ENCODE measurements at places on chromosomes 2 and 18.

- DNase-seq, result no peak
- H3K27me3 ChIP-seq, result no peaks in the 10 kb centered on the region
- H3K4me3 ChIP-seq, result no peak overlapping the region
These were observed 843.7 kb downstream of the LRRTM4 start for GRCh38 chr2:76678383-76679024.

DNA sequence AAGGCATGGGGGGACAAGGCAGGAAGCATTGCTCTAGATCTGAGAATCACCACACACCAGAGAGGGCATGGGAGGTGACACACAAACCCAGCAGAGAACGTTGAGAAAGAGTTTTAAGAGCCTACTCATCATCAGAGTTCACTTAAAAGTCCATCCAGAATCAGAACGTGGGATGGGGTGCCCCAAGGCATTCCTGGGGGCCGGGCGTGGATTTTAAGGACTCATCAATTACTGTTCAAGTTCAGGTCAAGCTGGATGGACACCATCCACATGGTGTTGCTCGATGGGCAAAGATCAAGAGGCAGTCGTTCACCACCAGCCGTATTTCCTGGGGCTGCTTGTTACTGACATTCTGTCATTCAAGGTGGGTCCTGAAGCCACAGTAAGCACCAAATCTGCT lies 34.9 kb downstream of the BCL11A start:
- H3K4me1 ChIP-seq, result peaks cover 7% of the 10 kb centered on the region
- no peak overlapping the region for H3K4me3 ChIP-seq
- no peak for DNase-seq
- peaks cover 33% of the 10 kb centered on the region for H3K27me3 ChIP-seq

- no peak overlapping the region for H3K27ac ChIP-seq
- no peak overlapping the region for H3K4me3 ChIP-seq
- H3K36me3 ChIP-seq, result peaks cover 7% of the 10 kb centered on the region
- peaks cover 37% of the 10 kb centered on the region for H3K4me1 ChIP-seq
- no peaks in the 10 kb centered on the region for H3K27me3 ChIP-seq
- no peak for DNase-seq
These were observed 8.7 kb upstream of the AAK1 start for GRCh38 chr2:69652206-69652605.

DNA sequence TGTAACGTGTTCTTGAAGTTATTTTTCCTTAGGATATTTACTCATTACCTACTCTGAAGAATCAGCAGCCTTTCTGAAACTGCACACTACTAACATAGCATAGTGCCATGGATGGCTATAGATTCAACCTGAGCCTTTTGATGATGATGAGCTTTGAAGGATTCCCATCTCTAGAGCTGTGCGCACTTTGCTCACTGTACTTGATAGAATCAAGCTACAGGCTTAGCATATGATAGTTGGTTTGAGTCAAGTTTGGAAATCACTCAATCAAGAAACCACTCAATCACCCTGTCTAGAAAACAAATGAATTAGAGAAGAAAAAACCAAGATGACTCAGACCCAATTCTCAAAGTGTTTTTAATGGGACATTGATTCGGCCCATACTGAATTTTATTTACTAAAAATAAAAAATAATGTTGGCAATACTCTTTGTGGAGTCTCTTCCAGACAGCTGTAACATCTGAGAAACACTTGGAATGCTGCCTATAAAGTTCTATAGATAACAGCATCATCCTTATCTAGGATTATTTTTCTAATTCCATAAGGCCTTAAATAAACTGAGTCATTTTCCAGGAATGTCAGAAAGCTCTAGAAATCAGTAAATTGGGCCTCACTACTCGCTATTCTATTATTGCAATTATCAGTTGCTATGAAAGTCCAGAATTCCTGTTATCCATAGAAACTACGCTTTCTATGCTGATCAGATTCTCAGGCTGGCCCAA lies 259.0 kb upstream of the ERBB4 start:
- no peak for DNase-seq
- H3K36me3 ChIP-seq, result no peaks in the 10 kb centered on the region
- no peak overlapping the region for H3K4me3 ChIP-seq
- no peaks in the 10 kb centered on the region for H3K4me1 ChIP-seq

- H3K4me1 ChIP-seq, result no peaks in the 10 kb centered on the region
- H3K36me3 ChIP-seq, result no peaks in the 10 kb centered on the region
- H3K27me3 ChIP-seq, result peaks cover 4% of the 10 kb centered on the region
These were observed 126.1 kb downstream of the FAM161A start for GRCh38 chr2:61727746-61728145.

GRCh38 chr2:203003716-203004115 lies 11.0 kb upstream of the NBEAL1 start:
- H3K4me3 ChIP-seq, result no peak overlapping the region
- no peak overlapping the region for H3K27ac ChIP-seq
- no peaks in the 10 kb centered on the region for H3K36me3 ChIP-seq
- peaks cover 2% of the 10 kb centered on the region for H3K4me1 ChIP-seq
- no peak for DNase-seq

DNA sequence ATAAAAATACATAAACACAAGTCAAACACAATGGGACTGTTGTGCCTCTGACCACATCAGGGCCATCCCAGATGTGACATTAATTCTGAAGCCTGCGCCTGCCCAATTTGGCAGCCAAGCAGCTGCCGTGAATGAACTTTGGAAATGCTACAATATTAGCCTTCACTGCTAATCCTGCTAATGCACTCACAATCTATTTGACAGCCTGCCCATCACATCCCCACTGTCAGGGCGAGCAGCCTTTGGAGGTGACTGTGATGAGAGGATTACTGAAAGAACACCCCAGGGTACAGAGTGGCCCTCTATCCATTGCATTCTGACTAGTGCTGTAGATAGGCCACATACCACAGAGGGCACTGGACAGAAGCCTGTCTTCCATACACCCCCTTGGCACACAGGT lies 21.6 kb downstream of the OSR1 start:
- H3K27me3 ChIP-seq, result no peaks in the 10 kb centered on the region
- H3K4me3 ChIP-seq, result no peak overlapping the region
- DNase-seq, result no peak
- H3K27ac ChIP-seq, result no peak overlapping the region

- no peaks in the 10 kb centered on the region for H3K27me3 ChIP-seq
- DNase-seq, result no peak
- H3K4me1 ChIP-seq, result peaks cover 39% of the 10 kb centered on the region
- peaks cover 4% of the 10 kb centered on the region for H3K36me3 ChIP-seq
These were observed 69.3 kb downstream of the TMEM247 start for GRCh38 chr2:46548521-46549144.

GRCh38 chr2:145753041-145753608 lies 1233.2 kb upstream of the ZEB2 start:
- H3K27me3 ChIP-seq, result peaks cover 2% of the 10 kb centered on the region
- no peaks in the 10 kb centered on the region for H3K4me1 ChIP-seq
- DNase-seq, result no peak

- H3K4me1 ChIP-seq, result no peaks in the 10 kb centered on the region
- no peak overlapping the region for H3K4me3 ChIP-seq
- H3K36me3 ChIP-seq, result no peaks in the 10 kb centered on the region
- H3K27ac ChIP-seq, result no peak overlapping the region
- DNase-seq, result no peak
These were observed 267.4 kb upstream of the CHAC2 start for GRCh38 chr2:53500181-53500580.

DNA sequence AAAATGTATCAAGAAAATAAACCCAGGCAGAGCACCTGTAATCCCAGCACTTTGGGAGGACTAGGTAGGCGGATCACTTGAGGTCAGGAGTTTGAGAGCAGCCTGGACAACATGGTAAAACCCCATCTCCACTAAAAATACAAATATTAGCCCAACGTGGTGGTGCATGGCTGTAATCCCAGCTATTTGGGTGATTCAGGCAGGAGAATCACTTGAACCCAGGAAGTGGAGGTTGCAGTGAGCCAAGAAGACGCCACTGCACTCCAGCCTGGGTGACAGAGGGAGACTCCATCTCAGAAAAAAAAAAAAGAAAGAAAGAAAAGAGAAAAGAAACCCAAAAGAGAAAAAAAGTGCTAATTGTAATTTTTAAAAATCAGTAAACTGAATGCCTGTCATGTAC lies 41.4 kb downstream of the DDX18 start:
- H3K27ac ChIP-seq, result no peak overlapping the region
- no peaks in the 10 kb centered on the region for H3K36me3 ChIP-seq
- H3K4me1 ChIP-seq, result no peaks in the 10 kb centered on the region
- H3K27me3 ChIP-seq, result peaks cover 36% of the 10 kb centered on the region
- no peak overlapping the region for H3K4me3 ChIP-seq

- H3K4me3 ChIP-seq, result no peak overlapping the region
- no peaks in the 10 kb centered on the region for H3K27me3 ChIP-seq
- H3K36me3 ChIP-seq, result no peaks in the 10 kb centered on the region
- no peak overlapping the region for H3K27ac ChIP-seq
- DNase-seq, result no peak
These were observed 781.1 kb downstream of the MBD2 start for GRCh38 chr18:53443336-53443735.

DNA sequence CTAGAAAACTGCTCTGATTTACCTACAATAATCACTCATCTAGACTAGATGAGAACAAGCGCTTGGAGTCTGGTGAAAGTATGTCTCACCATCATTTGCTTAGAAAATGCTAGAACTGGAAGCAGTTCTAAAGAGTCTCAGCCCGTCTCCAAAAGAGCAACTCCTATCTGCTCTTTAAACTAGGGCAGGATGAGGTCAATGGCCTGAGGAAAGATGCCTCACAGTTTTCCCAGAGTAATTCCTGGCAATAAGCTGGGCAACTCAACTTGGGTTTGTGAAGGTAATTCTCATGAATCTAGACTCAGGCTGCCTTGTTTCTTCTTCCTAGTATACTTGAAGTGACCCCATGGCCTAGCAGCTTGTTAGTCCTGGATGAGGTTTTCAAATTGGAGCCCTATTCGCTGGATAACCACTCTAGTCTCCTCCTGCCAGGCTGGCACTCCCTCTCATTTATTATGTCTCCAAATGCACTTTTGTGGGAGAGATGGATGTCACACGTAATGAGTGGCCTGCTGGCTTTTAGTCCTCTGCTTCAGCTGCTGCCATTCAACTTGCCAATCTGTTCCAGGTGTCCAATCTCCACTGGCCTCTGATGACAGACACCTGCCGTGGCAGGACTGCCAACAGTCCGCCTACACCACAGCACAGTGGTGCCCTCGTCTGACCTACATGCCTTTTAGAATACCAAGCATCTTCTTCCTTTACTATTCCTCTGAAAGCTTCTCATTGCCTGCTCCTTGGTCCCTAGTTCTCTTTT lies 80.9 kb downstream of the CABYR start:
- peaks cover 19% of the 10 kb centered on the region for H3K27me3 ChIP-seq
- H3K4me1 ChIP-seq, result no peaks in the 10 kb centered on the region
- H3K36me3 ChIP-seq, result no peaks in the 10 kb centered on the region
- H3K4me3 ChIP-seq, result no peak overlapping the region
- DNase-seq, result no peak

DNA sequence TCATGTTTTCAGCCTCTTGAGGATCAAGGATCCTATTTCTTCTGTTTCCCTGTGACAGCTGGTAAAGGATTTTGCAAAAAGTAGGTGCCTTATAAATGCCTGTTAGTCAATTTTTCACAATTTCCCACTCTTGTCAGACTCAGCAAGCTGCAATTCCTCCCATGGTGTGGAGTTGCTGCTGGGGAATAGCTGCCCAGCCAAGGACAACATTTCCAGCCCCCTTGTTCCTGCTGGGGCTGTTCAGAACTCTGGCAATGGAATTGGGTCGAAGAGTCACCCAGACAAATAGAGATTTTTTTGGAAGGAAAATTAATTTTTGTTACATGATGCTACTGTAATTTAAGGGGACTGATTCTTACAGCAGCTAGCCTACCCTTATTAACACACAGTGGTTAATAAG lies 43.7 kb downstream of the FSHR start:
- H3K4me3 ChIP-seq, result no peak overlapping the region
- no peaks in the 10 kb centered on the region for H3K36me3 ChIP-seq
- DNase-seq, result no peak
- H3K27ac ChIP-seq, result no peak overlapping the region
- no peaks in the 10 kb centered on the region for H3K4me1 ChIP-seq

GRCh38 chr2:187769437-187769836 lies 215.2 kb upstream of the TFPI start:
- no peaks in the 10 kb centered on the region for H3K4me1 ChIP-seq
- peaks cover 1% of the 10 kb centered on the region for H3K27me3 ChIP-seq
- no peaks in the 10 kb centered on the region for H3K36me3 ChIP-seq

DNA sequence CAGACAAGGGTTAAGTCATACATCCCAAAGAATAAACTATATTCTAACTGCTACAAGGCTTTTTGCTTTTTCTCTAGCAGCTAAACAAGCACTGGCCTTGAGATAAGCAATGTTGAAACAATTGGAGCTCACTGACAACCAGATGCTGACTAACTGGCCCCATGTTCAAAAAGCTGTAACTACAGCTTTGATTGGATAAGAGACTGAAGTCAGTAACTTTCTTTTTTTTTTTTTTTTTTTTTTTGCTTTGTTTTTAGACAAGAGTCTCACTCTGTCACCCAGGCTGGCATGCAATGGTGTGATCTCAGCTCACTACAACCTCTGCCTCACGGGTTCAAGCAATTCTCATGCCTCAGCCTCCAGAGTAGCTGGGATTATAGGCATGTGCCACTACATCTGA lies 45.4 kb upstream of the TMEM163 start:
- DNase-seq, result no peak
- no peaks in the 10 kb centered on the region for H3K36me3 ChIP-seq
- no peaks in the 10 kb centered on the region for H3K4me1 ChIP-seq
- H3K4me3 ChIP-seq, result no peak overlapping the region
- peaks cover 16% of the 10 kb centered on the region for H3K27me3 ChIP-seq

DNA sequence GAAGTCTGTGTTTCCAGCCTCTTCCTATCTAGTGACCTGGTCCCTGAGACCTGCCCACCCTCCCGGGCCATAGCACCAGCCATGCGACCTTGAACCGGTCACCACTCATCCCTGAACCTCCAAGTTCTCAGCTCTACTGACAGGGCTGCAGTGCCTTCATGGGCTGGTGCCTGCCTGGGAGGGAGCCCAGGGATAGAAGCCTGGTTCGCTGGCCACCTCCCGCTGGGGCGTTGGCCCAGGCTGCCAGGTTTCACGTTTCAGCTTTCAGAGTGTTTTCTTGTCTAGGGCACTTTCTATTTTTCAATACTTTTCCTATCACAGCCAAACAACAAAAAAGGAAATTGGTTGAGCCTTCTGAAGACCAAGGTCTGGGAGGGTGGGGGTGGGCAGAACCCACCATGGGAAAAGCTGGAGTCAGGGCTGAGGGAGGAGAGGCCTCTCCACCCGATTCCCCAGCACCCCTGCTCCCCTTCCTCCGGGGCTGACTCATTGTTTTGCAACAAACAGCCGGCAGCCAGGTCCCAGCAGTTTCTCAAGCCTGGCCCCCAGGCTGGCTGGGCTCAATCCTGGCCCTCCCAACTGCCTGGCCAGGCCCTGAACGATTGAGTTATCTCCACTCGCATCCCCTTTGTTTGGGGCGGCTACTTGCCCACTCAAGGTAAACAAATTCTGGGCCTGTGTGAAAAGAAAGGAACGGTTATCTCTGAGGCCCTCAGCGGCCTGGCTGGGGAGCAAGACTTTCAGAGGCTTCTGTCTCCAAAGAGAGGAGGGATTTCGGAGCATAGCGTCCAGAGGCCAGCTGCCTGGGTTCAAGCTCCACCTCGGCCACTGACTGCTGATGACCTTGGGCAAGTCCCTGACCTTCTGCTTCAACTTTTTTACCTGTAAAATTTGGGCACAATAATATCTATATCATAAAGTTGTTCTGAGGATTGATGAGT lies 47.5 kb downstream of the ZFP36L2 start:
- H3K4me3 ChIP-seq, result no peak overlapping the region
- peaks cover 17% of the 10 kb centered on the region for H3K36me3 ChIP-seq
- H3K27ac ChIP-seq, result peak overlapping the region; percentile 81

- H3K36me3 ChIP-seq, result no peaks in the 10 kb centered on the region
- no peak overlapping the region for H3K27ac ChIP-seq
- H3K4me1 ChIP-seq, result peaks cover 4% of the 10 kb centered on the region
- H3K27me3 ChIP-seq, result peaks cover 6% of the 10 kb centered on the region
- DNase-seq, result no peak
These were observed 38.3 kb upstream of the ACAA2 start for GRCh38 chr18:49851624-49852023.

Measured in activated naive CD8-positive, alpha-beta T cell treated with anti-CD3 and anti-CD28 coated beads, Interleukin-2, amount 10 ng/mL, durations not matched to agents 7 days and 5 days (primary cell).